ENCODE measurements at places on chromosomes 5 and 9.

GRCh38 chr9:133415170-133415569 lies 2.6 kb downstream of the REXO4 start:
- no peak for DNase-seq

- DNase-seq, result no peak
Measured at GRCh38 chr9:118177241-118177640, 473.0 kb downstream of the TLR4 start.

DNA sequence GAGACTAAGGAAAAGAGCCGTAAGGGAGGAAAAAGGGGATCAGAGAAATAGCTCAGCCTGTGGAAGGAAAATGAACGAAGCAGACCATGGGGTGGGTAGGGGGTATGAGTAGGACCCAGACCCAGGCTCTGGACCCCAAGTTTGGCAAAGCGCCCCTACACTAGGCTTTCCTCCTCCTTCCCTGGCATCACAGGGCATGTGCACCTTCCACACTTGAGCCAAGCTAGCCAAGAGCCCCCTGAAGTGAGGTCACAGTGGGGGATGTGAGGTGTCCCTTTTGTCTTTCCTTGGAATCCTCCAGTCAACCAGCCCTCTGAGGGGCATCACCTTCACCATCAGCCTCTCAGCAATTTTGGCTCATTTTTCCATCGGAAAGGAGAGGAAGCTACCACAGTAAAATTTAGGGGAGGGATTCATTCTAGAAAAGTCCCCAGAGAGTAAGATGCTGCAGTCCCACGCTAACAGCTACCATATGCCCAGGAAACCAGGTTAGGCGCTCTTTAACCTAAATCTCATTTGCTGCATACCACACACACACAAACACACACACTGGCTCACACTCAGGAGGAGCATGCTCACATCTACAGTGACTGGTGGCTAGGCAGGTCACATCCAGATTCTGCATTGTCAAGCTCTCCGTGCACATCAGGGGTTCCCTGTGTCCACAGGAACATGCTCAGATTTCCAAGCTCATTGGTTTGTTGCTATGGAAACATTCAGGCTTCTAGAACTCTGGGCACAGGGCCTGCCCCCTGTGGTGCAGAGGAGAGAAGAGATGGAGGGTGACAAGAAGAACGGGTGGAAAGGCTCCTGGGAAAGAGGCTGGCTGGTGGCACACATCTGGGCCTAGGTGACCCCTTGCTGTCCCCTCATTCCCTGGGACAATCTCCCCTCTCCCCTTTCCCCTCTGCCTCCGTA lies 9.9 kb downstream of the REEP2 start:
- peak; percentile 65 for DNase-seq

- DNase-seq, result no peak
Measured at GRCh38 chr9:112654282-112654681, 63.6 kb downstream of the INIP start.

DNA sequence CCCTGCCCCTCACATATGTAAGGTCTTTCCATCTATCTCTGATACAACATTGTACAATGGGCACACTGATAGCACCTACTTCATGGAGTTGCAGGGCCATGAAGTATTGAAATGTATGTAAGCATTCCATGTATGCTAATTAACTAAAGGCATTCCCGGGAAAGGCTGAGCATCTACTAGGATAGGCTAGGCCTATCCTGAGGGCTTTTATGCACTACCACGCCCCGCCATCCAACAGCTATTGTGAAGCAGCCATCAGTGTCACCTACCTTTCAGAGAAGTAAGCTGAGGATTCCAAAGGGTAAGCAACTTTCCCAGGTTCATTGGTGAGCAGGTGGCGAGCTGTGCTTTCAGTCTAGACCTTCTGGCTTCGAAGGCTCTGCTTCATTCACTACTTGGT lies 47.6 kb downstream of the NSG2 start:
- no peak for DNase-seq

DNA sequence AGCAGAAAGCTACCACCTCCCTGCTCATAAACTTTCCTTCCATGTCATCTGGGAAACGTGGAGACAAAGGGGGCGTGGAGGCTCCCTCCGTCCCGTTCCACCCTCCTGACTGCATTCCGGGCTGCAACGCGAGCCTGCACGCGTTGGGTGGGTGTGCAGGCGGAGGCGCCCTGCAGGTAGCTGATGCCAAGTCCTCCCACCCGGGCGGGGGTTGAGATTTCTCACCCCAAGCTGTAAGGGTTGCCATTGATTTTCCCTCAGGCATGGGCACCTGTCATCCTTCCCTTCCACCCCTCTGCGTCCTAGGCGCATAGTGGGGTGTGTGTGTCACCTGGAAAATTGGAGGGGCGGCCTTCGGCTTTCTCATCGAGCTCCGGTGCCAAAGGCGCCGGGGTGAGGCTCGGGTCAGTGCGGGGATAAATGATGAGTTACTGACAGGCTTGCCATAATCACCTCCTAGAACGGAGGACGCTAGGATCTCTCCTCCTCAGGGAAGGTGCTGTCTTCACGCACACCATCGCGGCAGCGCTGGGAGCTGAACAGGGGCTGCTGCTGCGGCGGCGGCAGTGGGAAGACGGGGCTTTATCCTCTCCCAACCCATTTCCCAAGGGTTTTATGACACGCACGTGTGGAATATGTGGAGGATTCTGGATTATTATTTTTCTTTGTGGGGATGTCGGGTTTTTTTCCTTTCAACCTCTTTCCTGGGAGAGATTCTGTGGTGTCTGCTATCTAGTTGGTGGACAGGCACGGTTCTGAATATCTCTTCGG lies 973 bp downstream of the PLPPR1 start:
- DNase-seq, result no peak
